ENCODE measurements at places on chromosomes 1 and 21.
A peak's percentile ranks its signal among the peaks of the same experiment; 100 is the strongest.

DNA sequence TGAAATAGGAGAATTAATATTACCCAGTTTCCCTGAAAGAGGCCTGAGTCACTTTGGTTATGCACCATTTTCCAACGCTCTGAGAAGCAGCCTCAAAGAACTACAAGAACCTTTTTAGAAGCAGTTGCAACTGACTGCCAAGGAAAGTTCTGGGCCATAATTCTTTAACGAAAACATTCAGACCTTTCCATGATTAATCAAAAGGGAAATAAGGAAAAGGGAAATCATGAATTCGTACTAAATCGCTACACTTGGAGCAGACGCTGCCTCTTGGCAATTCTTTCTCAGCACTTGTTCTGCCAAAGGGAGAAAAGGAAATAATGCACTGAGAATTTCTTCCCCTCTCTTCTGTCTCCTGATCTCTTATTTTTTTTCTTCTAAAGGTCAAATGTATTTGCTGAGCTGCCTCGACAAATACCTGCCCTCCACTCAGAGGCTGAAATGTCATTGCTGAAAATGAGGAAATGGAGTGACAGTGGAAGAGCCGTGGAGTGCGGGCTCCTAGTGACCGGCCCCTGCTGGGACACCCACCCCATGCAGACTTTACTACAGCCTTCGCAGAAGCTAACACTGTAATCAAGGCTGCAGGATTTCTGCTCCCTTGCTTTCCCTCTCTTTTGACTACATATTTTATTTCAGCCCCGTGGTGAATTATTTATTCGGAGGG, 67.9 kb upstream of the GALNT2 start:
- no peak for DNase-seq

DNA sequence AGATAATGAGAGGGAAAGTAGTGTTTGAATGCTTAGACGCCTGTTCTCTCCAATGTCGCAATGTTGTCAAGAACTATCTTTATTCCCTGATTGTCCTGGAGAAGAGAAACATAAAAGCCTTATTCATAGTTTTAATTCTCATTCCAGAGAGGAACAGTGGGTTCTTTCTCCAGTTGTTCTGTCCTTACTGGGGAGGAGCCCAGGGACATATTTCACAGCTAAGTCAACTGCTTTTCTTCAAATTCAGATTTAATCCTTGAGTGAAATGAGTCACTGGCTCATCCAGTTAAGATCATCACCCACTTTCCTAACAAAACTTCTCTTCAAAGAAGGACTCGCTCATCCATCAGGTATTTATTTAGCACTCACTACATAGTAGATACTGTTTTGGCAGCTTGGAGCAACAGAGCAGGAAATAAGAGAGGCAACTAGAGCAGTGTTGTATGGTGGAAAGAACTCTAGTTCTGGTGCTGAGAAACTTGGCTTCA, 365.7 kb upstream of the USP24 start:
- no peak for DNase-seq

DNA sequence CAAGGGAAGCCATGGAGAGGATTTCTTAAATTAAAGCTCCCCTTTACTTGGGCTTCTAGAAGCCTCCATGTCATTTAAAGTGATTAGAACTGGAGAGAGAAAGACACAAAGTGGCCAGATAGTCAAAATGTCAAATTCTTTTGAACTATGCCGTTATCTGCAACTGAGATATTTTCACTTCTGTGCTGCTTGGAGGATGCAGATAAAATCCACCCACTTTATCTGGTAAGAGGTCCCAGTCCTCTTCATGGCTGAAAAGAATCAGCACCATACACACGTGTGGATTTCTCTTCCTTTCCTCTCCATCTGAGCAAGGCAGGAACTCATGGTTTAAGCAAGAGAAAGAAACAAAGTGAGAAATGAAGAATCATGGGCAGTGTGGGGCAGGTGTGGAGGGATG, 276.9 kb upstream of the RUNX1 start:
- no peak for DNase-seq

GRCh38 chr1:234769986-234770795, 160.2 kb upstream of the IRF2BP2 start:
- no peak for DNase-seq

DNA sequence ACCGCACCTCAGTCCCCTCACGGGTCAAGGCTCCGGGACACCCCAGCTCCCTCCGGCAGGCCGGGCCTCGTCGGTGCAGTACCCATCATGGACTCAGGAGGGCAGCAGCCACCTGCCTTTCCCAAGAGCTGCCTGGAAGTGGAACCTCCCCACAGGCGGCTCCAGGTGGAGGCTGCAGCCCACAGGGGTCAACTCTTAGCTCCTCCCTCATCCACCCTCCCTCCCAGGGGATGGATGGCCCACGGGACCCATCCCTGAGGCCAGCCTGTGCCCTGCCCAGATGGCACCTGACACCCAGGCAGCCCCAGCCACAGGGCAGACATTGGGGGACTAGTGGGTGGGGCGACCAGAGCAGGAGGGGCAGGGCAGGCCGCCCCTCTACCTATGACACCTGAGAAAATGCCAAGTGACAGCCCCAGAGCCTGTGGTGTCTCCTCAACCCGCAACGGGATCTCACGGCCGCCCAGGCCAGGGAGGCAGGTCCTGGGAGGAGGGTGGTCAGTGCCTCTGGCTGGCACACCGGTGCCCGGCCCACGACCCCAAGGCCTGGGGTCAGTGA, 1.2 kb upstream of the ARHGEF16 start:
- peak; percentile 69 for DNase-seq

GRCh38 chr21:44626262-44626661, 631 bp upstream of the KRTAP10-9 start:
- DNase-seq: no peak

DNA sequence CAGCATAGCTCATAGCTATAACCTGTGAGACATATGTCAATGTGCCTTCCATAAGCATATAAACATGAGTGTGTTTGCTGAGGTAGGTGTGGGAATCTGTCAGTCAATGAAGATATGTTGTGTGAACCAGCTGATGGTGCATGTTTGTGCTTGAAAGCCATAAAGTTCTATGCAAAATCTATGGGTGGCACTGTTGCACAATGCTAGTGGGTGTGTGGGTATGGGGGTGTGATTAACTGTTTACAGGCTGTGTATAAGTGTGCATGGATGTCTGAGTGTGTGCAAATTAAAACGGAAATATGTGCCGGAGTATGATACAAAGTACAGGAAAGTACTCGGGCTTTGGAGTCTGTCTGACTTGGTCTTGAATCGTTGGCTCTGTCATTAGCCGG, 1.0 kb upstream of the ATP2B4 start:
- DNase-seq: peak; percentile 86

GRCh38 chr1:166122873-166123466, 43.8 kb downstream of the FAM78B start:
- no peak for DNase-seq

DNA sequence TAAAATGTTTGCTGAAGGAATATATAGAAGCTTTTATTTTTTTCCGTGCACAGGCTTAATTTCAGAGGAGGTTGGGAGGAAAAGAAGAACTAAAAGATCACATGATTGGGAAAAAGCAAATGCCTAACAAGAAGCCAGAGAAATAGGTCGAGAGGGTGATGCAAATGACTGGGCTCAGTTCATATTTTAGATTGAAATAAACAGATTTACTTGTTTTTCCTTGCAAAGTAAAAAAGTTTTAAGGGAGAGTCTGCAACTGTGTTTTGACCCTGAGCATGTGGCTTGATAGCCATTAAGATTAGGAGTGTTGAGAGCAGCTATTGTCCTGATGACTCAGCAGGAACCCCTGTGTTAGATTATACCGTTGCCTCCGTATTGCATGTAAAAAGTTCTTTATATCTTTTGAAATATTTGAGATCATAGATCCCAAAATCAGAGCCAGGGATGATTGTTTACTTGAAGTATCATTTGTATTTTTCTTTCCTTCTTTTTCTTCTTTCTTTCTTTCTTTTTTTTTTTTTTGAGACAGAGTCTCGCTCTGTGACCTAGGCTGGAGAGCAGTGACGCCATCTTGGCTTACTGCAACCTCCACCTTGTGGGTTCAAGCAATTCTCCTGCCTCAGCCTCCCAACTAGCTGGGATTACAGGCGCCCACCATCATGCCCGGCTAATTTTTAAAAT, 20.2 kb downstream of the CLIC4 start:
- no peak for DNase-seq

DNA sequence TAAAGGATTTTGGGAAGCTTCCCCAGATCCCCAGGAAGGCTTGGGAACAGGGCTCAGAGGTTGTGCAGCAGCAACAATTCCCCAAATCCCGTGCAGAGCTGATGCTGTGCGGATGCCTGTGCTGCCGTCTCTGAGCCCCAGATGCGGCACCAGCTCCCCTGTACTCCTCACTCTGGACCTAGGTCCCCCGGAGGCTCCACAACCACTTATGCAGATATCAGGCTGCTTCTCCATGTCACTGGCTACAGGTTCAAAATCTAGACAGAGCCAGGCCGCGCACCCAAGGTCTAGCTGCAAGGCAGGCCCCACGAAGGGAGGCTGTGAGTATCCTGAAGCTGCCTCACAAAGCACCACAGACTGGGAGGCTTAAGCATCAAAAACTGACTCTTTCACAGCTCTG, 81.6 kb downstream of the PDE9A start:
- no peak for DNase-seq

- no peak for DNase-seq
Observed at GRCh38 chr21:45405819-45406762, 1.1 kb downstream of the COL18A1 start.

DNA sequence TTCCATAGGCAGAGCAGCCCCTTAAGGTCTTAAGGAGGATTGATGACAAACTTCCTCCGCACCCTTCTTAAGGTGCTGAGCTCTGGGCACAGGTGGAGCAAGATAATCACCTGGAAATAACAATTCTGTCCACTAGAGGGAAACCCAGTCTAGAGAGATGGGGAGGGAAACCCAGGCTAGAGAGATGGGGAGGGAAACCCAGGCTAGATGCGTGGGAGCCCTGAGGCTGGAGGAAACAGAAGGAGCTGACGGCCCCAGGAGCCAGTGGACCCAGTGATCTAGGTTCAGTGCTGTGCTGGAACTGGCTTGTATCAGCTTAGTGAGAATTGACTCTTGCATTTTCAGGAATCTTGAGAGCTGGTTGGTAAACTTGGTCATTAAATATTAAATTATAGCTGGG, 17.8 kb upstream of the MYCL start:
- peak; percentile 74 for DNase-seq

- DNase-seq: no peak
Observed at GRCh38 chr1:194184974-194185373, 998.6 kb upstream of the B3GALT2 start.

- DNase-seq: no peak
Observed at GRCh38 chr1:85465786-85466134, 801 bp upstream of the DDAH1 start.

DNA sequence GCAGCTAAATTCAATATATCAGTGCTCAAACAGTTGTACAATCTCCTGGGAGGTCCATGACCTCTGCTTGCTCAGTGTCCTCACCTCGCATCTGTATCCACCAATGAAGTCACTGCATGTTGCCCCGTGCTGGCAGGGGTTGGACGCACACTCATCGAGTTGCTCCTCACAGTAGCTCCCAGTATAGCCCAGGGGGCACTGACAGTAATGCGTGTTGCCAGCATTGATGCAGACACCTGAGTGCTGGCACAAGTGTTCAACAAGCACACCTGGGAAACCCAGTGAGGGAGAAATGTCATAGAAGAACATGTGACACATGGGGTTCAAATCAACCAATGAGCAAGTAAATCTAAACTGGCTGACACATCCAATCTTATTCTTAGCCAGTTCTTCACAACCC, 40.9 kb upstream of the ADAM30 start:
- no peak for DNase-seq

DNA sequence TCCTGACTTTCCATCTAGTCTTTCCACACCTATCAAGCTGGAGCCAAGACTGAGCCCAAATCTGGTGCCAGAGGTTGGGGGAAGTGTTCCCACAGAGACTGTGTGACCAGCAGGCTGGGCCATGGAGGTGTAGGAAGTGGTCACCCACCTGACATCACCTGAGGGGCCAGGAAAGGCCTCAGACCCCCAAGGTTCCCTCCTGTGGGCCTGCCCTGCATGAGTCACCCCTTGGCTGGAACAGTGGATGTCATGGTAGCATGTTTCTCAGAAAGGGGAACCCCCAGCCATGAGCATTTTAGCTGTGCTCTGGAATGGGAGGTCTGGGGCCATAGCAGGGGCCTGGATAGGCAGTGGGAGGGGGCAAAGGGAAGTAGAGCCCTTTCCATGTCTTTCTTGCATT, 5.7 kb upstream of the TNFRSF8 start:
- DNase-seq: no peak

DNA sequence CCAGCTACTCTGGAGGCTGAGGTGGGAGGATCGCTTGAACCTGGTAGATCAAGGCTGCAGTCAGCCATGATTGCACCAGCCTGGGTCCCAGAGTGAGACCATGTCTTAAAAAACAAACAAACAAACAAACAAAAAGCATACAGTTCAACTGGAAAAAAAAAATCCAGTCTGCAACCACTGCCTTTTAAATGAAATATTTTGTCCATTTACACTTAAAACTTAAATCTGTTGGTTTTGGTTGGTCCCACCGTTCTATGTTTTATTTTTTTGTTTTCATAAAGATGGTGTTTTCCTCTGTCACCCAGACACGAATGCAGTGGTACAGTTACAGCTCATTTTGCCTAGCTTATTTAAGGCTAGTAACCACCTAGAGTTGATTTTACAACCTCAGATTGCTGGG, 9.8 kb downstream of the FALEC start:
- DNase-seq: no peak

DNA sequence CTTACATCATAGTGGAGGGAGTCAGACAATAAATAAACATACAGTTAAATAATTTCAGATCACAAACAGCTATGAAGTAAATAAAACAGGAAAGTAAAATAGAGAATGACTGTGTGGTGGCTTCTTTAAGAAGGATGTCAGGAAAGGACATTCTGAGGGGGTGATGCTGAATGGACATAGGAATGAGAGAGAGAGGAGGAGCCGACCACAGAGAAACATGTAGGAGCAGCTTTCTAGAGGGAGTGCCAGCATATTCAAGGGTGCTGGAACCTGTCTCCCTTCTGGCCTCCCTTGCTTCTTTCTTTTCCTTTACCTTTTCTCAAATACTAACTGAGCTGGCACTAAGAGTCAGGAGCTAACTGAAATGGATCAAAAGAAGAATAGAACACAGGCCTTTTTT, 20.5 kb upstream of the BCL10 start:
- no peak for DNase-seq

GRCh38 chr1:104745875-104746274, 996.2 kb downstream of the AMY1C start:
- DNase-seq: no peak

DNA sequence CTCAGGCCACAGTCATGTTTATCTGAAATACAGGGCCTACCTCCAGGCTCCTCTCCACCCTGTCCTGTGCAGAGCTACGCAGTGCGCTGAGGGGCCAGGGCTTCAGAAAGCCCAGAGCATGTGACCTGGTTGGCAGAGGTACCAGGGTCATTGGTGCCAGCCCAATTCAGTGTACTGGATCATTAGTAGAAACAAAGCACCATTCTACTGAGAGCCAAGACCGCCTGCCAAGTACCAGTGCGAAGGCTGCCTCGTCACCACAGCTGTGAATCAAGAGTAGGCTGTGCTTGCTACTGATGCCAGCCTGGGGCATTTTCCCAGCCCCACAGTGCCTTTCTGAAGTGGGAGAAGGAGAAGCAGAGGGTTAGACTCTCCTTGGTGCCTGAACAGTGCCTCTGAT, 59.8 kb downstream of the CAPN9 start:
- no peak for DNase-seq

Measured in stimulated activated naive CD4-positive, alpha-beta T cell (primary cell).